ENCODE measurements at places on chromosomes 13 and 19. TPM values are rescaled to one million over a fixed set of nuclear protein-coding genes. Genes with fewer than 3 reads are reported as not detected.

The TSHZ3 gene
- 1.8 TPM for total RNA-seq

The LACC1 gene
- 24.0 TPM for total RNA-seq

The PALM3 gene
- not detected for total RNA-seq

The KLK14 gene
- not detected for total RNA-seq

The GAPDHS gene
- not detected for total RNA-seq

The ZNF585A gene
- total RNA-seq = 14.0 TPM

The KIR3DL2 gene
- total RNA-seq = not detected

The TGFBR3L gene
- 0.14 TPM for total RNA-seq

The FARP1 gene
- total RNA-seq = 135 TPM

The TSKS gene
- not detected for total RNA-seq

All from kidney epithelial cell (primary cell).